Upper lobe of right lung (tissue), 1 donor: ENCODE measurements at places on chromosomes 6 and 20.

DNA sequence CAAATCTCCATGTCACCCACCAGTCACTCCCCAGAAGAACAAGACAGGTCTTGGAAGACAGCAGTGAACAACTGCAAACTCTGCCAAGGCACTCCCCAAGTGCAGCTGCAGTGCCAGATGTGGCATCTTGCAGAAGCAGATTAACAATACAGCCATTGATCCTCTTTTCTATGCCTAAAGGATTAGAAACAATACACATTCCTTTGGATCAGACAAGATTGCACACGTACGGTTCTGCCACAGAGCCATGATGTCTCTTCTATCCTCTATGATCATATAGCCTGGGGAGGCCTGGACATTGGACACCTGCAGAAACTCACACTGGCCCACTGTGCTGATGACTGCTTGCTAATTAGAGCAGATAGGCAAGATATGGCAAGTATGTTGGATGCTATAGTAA lies 155.9 kb downstream of the MYLK4 start:
- DNase-seq, result no peak

DNA sequence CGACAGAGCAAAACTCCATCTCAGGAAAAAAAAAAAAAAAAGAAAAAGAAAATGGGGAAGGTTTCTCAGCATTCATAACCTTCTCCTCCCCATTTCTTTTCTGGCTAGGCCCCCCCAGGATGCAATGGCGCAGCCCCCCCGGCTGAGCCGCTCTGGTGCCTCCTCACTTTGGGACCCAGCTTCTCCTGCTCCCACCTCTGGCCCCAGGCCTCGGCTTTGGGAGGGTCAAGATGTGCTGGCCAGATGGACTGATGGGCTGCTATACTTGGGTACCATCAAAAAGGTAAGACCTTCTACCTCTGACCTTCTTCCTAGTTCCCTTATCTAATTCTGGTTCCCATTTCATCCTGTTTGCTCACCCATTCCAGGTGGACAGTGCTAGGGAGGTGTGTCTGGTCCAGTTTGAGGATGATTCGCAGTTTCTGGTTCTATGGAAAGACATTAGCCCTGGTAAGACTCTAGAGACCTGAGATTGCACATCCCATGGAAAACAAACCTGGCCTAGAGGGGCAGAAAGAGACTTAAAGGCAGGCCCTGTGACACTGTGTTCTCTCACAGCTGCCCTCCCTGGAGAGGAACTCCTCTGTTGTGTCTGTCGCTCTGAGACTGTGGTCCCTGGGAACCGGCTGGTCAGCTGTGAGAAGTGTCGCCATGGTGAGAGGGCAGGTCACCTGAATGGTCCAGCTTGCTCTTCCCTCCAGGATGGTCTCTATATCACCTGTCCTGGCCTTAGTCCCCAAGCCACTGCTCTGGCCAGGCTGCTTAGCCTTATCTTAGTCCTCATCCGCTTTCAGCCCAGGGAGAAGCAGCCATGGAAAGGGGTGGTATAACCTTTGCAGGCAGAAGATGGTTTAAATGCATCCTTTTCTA lies 1.6 kb downstream of the PHF1 start:
- no peak for DNase-seq

- no peak for DNase-seq
Observed at GRCh38 chr20:48448666-48449600, 378.9 kb downstream of the PREX1 start.

- no peak for DNase-seq
Observed at GRCh38 chr6:147709396-147710272, 201.1 kb downstream of the SAMD5 start.

DNA sequence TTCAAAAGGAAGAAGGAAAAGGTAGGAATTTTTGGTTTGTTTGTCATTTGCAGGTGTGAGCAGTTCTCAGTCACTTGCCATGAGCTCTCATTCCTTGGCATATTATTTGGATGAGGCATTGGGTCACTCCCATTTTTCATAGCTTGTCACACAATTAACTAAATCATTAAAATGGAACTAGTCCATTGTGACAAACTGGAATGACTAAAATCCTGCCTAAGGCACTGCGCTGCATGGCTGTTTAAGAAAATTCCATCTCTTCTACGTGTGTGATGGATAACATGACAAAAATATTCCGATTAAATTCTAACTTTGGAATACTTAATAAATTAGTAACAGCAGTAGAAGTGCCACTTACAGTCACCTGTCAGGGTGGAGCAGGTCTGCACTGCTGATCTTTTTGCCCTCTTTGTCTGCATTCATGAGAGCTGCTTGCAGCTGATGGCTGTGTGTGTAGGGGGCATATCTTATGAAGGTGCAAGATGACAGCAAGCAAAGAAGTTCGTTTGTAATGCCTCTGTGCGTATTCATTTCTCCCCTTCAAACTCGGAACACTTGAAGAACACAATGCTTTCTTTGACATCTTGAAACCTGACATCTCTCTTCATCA lies 1292.6 kb upstream of the MAP3K7 start:
- DNase-seq, result no peak

- DNase-seq, result no peak
Observed at GRCh38 chr20:1870792-1871550, 24.2 kb upstream of the SIRPA start.

- DNase-seq, result no peak
Observed at GRCh38 chr6:5606546-5606945, 345.2 kb downstream of the FARS2 start.

DNA sequence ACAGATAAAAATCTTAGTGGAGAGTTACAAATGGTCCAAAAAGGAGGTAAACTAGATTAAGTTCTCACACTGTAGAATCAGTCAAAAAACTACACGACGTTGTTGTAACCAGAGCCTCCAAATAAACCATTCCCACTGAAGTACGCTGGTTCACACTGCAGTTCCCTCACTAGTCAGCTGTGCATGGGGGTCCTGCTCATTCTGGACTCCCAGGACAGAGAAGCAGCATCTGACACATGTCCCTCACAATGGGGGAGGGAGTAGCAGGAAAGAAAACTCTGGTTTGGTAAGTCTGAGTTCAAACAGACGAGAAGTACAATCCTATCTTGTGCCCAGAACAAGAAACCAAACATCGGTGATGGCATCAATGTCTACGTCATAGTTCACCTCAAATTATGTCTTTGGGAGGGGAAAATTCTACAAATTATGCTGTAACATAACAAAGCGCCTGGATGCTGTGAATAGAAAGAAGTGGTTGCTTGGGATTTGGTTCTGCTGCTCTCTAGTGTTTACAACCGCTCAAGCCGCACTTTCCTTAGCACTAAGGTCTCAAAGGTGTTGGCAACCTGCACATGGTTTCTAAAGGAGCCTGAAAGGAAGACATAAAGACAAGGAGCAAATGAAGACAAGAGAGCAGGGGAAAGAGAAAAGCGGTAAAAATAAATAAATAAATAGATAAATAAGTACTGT lies 208.0 kb downstream of the GMDS start:
- DNase-seq, result no peak

- no peak for DNase-seq
Observed at GRCh38 chr6:14664621-14665315, 547.2 kb downstream of the CD83 start.
